ENCODE measurements at places on chromosomes 2 and 18.

DNA sequence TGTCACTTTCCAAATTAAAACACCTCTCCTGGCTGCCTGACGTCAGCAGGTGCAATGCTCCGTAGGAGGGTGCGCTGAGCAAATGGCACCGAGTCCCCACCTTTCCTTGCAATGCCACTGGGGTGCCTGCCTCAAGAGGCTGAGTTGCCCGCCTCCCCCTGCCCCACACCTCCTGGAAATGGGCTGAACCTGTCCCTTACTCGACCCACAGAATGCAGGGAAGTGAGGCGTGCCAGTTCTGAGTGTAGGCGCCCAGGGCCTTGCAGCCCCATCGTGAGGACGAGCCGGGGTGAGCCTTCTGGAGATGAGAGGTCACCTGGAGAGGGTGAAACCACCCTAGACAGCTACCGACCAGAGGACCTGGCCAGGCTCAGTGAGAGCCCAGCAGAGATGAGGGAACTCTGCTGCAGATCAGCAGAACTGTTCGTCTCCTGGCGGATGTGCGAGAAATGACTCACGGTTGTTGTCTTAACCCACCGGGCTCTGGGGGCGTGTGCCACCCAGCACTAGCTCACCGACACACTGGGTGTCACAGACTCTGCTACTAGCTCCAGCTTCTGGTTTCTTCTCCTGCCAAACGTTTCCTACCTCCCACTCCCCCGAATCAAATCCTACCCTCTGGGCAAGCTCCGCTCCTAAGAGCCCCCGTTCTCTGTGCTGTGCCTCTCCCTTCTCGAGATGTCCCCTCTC, 168.7 kb upstream of the HDAC4 start:
- DNase-seq, result no peak

GRCh38 chr2:142781146-142781545, 96.3 kb upstream of the KYNU start:
- DNase-seq, result no peak

DNA sequence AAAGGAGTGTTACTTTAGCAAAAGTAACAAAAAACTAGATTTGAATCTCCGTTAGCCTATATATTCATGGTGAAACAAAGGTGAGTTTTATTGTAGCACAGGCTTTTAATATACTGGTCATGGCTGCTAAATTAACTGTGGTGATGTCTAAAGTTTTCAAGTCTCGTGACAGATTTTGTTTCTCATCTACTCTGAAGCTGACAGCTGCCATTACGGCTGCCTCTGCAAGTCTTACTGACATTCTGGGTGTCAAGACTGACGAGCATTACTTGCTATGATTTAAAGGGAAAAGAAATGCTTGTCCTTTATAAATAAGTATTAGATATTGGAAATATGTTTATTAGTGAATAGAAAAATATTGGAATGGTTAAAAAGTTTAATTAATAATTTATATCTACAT, 207.7 kb downstream of the DSEL start:
- no peak for DNase-seq

DNA sequence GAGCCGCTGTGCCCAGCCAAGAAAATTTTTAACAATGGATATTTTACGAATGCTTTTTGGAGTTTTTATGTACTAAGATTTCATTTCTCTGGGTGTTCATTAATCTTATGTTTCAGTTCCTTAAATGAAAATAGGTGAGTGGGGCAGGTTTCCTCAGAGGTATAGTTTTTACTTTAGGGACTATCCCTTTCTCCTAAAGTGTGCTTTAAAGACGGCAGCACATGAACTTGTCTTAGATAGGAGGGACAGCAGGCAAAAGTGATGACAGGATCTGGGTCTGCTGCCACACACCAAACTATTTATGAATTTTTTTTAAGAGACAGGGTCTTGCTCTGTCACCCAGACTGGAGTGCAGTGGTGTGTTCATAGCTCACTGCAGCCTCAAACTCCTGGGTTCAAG, 8.0 kb upstream of the REL start:
- DNase-seq, result no peak

- DNase-seq, result no peak
Observed at GRCh38 chr2:216486271-216486670, 12.4 kb upstream of the RPL37A start.

Data from glomerular endothelial cell (primary cell).